ENCODE measurements at places on chromosomes 1 and 21. TPM values are rescaled to one million over a fixed set of nuclear protein-coding genes. Genes with fewer than 3 reads are reported as not detected.

The LENEP gene
- total RNA-seq = not detected

The CD101 gene
- total RNA-seq = 1.4 TPM

The NR0B2 gene
- not detected for total RNA-seq

The ALX3 gene
- total RNA-seq = not detected

The FGR gene
- total RNA-seq = not detected

The LCE3E gene
- total RNA-seq = not detected

DNA sequence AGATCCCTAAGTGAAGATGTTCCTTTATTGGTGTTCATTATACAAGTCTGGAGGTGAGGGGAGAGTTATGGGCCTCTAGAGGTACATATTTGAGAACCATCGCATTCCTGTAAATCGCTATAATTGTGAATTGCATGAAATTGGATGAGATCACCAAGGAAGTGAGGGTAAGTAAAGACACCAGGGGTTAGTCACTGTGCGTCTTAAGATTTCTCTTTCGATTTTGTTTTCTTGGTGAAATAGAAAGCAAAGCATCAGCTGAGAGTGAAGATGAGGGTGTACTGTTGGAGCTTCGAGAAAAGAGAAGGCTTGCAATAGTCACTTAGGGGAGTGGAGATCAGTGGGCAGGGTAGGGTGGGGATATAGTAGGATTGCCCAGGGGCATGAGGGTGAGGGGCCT is 82.1 kb downstream of the RAVER2 start:
- H3K36me3 ChIP-seq = peaks cover 16% of the 10 kb centered on the region
- no peak overlapping the region for H3K27ac ChIP-seq
- no peak overlapping the region for H3K4me3 ChIP-seq
- H3K27me3 ChIP-seq = no peaks in the 10 kb centered on the region
- no peaks in the 10 kb centered on the region for H3K4me1 ChIP-seq
- DNase-seq = no peak

DNA sequence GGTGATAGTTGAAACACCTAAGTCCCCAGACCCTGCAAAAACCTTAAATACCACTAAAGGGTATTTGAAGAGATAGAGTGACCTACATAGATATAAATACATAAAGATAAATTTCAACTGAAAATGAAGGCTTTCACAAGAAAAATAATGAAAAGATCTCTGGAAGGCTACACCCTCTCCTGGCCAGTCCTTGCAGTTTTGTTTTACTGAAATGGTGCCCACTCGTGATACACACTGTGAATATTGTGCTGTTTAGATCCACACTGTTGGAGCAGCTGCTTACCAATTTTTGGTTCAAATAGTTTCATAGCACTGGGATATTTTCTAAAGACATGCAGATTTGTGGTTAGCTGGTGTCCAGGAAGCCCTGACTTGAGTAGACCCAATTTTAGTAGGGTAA is 31.5 kb upstream of the RNF187 start:
- no peaks in the 10 kb centered on the region for H3K36me3 ChIP-seq
- DNase-seq = no peak
- peak overlapping the region; percentile 90 for H3K4me3 ChIP-seq
- no peaks in the 10 kb centered on the region for H3K27me3 ChIP-seq

DNA sequence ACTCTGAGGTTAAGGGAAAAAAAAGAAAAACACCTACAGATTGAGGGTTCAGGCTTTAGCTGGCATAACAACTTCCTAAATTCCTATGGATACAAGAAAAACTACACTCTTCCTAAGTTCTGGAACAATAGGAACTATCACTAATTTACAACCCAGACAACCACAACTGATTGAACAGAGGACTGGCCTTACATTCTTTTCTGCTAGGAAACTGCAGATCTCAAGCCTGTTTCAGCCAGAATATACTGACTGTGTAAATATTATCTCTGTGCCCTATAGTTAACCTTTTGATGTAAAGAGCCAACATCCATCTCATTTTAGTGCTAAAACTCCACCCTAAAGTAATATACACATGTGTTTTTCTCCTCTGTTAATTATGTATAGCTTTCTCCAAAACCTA is 1186.5 kb upstream of the TMPRSS15 start:
- no peak overlapping the region for H3K4me3 ChIP-seq
- no peaks in the 10 kb centered on the region for H3K27me3 ChIP-seq
- no peaks in the 10 kb centered on the region for H3K36me3 ChIP-seq
- no peak overlapping the region for H3K27ac ChIP-seq
- no peak for DNase-seq

DNA sequence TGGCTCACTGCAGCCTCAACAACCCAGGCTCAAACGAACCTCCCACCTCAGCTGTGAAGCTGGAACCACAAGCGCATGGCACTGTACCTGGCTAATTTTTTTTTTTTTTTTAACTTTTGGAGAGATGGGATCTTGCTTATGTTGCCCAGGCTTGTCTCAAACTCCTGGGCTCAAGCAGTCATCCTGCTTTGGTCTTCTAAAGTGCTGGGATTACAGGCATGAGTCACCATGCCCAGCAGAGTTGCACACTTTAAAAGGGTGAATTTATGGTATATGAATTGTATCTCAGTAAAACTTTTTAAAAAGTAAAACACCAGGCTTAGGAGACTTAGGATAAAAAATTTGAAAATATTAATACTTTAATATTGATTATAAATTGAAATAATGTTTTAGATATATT is 99.1 kb downstream of the CLEC20A start:
- no peaks in the 10 kb centered on the region for H3K36me3 ChIP-seq
- no peak overlapping the region for H3K4me3 ChIP-seq
- no peaks in the 10 kb centered on the region for H3K4me1 ChIP-seq
- no peak overlapping the region for H3K27ac ChIP-seq

- no peaks in the 10 kb centered on the region for H3K4me1 ChIP-seq
- H3K27me3 ChIP-seq = no peaks in the 10 kb centered on the region
- no peak overlapping the region for H3K27ac ChIP-seq
- DNase-seq = no peak
- no peak overlapping the region for H3K4me3 ChIP-seq
Measured at GRCh38 chr1:33719326-33719725, 144.6 kb upstream of the HMGB4 start.

DNA sequence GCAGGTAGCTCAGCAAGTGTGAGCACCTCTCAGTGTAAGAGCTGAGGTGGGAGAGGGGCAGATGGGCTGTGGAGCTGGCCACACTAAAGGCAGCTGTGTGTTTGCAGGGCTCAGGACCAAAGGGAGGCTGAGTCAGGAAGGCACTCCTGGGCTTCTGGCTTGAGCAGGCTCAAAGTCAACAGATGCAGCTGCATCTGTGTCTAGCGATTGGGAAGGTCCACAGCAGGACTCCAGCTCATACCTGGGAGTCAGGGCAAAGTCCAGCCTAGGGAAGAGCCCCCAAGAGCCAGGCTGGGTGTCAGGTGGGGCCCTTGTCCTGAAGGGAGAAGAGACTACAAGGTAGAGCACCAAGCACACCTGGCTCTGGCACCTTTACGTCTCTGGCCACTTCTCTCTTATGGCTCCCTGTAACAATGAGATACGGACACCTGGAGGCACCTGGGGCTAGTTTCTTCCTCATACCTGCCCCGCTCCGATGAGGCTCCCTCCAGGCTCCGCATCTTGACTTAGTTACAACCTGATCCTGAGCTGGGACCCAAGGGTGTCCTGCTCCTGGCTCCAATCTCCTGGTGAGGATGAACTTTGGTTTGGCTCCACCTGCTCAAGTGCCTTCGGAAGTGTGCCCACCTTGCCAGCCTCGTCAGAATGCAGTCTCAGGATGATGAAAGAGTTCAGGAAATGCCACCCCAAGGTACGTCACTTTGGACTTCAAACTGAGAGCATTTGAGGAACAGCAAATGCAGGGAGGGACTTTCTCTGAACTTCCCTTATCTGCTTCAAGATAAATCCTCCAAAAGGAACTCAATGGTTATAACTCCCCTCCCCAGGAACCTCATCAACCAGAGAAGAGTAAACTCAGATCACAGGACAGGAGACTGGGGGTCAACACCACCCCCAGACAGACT is 21.5 kb upstream of the SLC2A1 start:
- H3K4me3 ChIP-seq = no peak overlapping the region
- H3K4me1 ChIP-seq = peaks cover 14% of the 10 kb centered on the region
- H3K27me3 ChIP-seq = no peaks in the 10 kb centered on the region
- DNase-seq = no peak
- H3K27ac ChIP-seq = no peak overlapping the region

DNA sequence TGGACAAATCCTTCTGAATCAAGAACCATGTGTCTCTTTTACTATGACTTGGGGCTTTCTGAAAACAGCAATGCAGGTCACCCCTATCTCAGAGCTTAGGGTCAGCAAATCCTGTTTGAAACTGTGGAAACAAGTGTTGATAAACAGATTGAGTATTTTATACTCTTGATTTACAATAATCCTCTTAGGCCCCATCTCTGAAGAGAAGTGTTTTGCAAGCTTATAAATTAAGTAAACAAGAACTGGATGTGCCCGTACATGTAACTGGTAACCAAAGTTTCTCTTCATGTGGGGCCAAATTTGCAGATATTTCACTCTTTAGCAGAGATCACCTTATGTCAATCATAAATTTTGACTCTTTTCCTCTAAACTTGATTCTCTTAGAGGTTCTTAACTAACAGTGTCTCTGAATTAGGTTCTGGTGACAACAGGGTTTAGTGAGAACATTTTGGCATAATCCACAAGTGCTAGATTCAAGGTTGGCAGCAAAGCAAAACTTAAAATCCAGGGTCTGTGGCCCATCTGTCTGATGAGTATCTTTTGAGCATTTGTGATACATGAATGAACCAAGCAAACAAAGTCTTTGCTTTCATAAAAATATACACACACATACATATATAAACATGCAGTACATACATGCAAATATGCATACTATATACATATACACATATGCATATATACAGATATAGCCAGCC is 183.0 kb upstream of the HOOK1 start:
- H3K4me1 ChIP-seq = peaks cover 4% of the 10 kb centered on the region
- DNase-seq = no peak
- H3K36me3 ChIP-seq = no peaks in the 10 kb centered on the region
- no peaks in the 10 kb centered on the region for H3K27me3 ChIP-seq
- no peak overlapping the region for H3K4me3 ChIP-seq
- H3K27ac ChIP-seq = no peak overlapping the region

DNA sequence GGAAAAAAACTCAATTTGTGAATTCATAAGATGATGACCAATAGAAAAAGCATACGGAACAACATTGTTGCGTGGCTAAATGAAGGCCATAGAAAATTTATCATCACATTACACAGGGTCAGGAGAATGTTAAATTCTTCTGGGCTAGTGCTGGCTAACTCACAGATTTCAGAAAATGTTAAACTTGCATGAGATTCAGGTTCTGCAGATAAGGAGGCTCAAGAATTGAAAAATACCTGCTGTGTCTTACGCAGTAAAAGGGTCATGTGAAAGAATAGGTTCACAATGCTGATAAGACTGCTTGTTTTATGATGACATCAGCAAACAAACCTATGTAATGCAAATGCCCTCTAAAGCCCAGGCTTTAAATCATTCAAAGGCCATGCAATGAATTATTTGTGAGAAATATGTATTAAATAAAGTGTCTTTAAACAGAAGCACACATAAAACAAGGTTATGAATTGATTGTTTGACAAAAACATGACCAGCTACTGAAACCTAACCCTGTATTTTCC is 378.8 kb downstream of the USP25 start:
- H3K27ac ChIP-seq = no peak overlapping the region
- DNase-seq = no peak
- no peaks in the 10 kb centered on the region for H3K27me3 ChIP-seq
- H3K36me3 ChIP-seq = no peaks in the 10 kb centered on the region
- no peak overlapping the region for H3K4me3 ChIP-seq
- H3K4me1 ChIP-seq = peaks cover 3% of the 10 kb centered on the region

DNA sequence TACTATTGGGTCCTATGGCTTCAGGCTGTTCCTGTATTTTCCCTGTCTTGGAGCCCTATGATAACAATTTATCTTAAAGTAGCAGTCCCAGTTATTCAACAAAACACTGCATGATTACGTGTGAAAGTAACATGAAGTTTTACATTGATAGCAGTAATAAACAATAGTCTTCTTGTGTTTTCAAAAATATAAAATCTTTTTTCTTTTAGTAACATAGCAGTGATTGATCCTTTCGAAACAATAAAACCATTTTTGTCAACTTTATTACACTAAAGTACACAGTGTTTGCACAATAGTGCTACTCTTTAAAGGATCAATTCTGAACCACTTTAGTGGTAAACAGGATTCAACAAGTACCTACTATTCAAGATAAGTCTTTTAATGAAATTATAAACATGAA is 90.6 kb downstream of the GPATCH2 start:
- H3K36me3 ChIP-seq = no peaks in the 10 kb centered on the region
- no peaks in the 10 kb centered on the region for H3K27me3 ChIP-seq
- H3K27ac ChIP-seq = no peak overlapping the region
- H3K4me1 ChIP-seq = no peaks in the 10 kb centered on the region
- H3K4me3 ChIP-seq = no peak overlapping the region
- DNase-seq = no peak

DNA sequence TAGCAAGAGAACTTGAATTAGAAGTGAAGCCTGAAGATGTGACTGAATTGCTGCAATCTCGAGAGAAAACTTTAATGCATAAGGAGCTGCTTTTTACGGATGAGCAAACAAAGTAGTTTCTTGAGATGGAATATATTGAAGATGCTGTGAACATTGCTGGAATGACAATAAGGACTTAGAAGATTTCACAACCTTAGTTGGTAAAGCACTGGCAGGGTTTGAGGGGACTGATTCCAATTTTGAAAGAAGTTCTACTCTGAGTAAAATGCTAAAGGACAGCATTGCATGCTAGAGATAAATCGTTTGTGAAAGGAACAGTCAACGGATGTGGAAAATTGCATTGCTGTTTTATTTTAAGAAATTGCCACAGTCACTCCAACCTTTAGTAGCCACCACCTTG is 69.5 kb downstream of the GDAP2 start:
- no peaks in the 10 kb centered on the region for H3K4me1 ChIP-seq
- H3K27me3 ChIP-seq = no peaks in the 10 kb centered on the region
- no peak overlapping the region for H3K27ac ChIP-seq
- no peak for DNase-seq
